Activated naive CD8-positive, alpha-beta T cell treated with anti-CD3 and anti-CD28 coated beads, Interleukin-2, amount 10 ng/mL, durations not matched to agents 7 days and 5 days (primary cell): ENCODE measurements at places on chromosomes 12 and 14.

- no peak for DNase-seq
These were observed 1.8 kb upstream of the AKT1 start for GRCh38 chr14:104797115-104798044.

DNA sequence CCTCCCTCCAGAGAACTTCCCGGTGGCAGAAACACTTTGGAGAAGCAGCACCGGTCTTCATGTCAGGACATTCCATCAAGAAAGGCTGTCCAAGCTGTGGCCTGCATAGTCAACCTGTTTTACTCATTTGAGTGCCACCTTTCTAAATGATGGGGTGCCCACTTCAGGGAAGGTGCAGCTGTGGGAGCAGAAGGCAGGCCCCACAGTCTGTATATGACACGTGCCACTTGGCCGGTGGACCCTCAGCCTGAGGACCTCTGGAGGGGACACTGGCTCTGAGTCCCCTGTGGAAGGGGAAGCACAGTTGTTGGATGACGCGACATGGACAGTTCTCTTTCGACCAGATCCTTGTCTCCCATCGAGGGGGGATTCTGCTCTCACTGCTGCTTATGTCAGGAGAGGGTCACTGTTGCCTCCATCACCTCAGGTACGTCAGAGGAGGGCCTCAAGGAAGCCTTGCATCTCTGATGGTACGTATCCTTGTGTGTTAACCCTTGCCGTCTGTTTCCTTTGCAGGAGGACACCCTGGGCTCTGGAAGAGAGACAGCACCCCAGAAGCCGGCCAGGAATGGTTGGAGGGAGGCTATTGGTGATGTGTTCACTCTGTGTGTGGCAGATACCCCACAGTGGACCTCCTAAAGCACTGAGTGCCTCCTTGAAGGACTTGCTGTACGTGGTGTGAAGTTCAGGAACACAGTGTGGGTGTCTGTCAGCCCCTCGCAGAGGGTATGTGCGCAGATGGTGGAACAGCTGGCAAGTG is 132.1 kb upstream of the RTL1 start:
- DNase-seq, result peak; percentile 9

DNA sequence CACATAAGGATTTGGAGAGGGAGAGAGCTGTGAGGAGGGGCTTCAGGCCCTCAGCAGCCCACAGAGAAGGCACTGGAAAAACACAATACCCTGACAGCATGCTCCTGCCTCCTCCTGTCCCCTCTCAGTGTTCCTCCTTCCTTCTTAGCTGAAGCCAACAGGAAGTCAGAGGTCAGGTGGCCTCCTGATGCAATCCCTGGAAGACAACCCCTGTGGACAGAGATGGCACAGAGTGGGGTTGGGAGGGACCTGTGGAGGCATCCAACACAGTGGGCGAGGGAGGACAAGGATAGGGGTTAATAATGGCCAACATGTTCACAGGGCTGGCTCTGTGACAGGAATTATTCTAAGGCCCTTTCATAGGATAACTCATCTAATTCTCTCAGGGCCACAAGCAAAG is 15.4 kb upstream of the IFI27L2 start:
- no peak for DNase-seq

DNA sequence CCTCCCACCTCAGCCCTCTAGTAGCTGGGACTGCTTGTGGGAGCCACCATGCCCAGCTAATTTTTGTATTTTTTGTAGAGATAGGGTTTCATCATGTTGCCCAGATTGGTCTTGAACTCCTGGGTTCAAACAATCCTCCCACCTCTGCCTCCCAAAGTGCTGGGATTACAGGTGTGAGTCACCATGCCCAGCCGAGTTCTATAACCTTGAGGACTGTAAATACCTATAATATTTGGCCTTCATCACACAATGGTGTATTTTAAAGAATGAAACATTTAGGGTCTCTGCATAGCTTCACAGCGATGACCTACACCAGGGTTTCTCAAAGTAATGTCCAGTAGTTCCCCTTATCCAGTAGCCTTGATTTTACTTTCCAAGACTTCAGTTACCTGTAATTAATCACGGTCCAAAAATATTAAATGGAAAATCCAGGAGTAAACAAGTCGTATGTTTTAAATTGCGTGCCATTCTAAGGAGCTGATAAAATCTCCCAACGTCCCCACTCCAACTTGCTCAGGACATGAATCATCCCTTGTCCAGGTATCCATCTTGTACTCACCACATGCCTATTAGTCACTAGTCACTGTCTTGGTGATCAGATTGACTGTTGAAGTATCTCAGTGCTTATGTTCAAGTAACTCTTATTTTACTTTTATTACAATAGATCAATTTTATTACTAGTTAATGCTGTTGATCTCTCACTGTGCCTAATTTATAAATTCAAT is 368.2 kb downstream of the BTG1 start:
- DNase-seq, result no peak

DNA sequence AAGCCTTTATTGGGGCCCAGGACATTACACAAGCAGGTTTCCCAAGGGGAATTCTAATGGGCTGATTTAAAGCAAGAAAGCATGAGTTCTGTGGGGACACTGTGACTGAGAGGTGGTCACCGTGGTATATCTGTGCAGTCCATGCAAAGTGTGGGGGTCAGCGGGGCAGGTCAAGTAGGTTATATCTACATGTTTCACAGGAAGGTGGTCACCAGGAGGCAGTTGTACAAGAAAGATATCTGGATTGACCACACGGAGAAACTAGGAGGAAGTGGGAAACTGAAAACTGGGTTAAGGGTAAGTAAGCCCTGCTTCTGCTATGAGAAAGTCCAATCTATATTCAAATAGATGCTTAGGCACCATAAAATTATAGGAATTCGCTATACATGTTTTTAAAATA is 77.8 kb upstream of the CNOT2 start:
- no peak for DNase-seq

GRCh38 chr12:24561882-24562770 is 386.8 kb downstream of the BCAT1 start:
- peak; percentile 35 for DNase-seq

DNA sequence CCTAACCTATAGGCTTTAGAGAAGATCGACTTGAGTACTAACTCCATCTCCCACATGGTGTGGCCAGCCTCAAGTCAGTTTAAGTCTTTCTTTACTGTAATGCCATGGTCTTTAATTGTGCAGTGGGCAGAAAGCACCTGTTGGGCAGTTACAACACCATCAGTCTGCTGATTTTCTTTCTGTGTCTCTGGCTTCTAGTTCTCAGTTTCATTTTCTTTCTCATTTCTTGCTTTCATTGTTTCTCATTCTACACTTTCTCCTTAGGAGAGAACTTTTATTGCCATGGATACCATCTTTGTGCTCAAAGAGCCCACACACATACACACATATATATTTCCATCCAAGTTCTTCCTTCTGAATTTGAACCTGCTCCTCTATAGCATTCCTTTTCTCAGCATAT is 96.1 kb upstream of the SLC16A7 start:
- no peak for DNase-seq

DNA sequence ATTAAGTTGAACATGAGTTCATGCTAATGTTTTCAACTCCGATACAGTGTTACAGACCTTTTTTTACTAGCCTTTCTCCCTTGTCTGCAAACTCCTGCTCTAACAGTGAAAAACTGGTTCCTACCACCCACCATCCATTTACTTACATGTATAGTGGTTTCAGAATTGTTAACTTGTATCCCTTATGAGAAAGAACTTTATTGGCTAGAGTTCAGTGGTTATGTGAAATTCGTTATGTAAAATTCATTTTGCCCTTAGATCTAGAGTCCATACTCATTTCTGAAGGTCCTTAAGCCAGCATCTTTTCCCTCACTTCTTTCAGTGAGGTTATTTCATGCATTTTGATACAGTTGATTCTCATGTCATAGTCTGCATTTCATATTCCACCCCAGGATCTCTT is 51.0 kb downstream of the PRKCH start:
- no peak for DNase-seq

DNA sequence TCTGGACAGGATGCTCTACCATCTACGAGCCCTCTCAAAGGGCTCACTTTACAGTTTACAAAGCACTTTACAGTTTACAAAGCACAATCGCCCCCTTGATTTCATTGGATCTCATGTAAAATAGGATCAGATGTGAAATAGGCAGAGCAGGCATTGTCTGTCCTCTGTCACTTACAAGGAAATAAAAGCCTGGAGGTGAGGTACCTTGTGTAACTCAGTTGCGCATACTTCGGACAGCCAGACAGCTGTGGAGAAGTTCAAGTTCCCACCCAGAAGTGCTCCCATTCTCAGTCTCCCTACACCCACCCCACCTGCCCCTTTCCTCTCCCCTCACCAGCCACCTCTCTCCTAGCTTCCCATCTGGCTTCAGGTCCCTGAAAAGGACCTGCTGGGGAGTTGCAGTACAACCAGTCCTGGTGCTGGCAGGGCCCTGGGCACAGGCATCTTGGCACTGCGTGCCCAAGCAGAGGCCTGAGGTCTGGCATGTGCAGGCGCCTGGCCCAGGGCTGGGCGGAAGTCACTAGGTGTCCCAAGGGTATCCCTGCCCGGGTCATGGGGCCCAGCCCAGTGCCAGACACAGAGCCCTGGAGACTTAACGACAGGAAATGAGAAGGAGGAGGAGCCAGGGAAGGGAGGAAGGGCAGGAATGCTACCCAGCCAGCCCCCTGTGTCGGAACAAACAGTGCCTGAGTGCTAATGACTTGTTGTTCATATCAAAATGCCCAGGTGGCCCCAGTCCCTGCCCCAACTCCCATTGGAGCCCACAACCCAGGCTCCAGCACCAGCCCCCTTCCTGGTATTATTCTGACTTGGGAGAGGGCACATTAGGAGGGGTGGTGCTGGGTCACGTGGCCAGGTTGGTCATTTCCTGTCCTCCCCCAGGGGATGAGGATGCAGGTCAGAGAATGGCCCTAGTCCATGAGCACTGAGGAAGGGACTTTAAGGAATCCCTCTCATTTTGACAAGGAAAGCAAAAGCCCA is 5.4 kb downstream of the RAPGEF3 start:
- DNase-seq, result no peak

- DNase-seq, result no peak
These were observed 256.9 kb downstream of the CACNA1C start for GRCh38 chr12:2309647-2310046.

- DNase-seq, result no peak
These were observed 42.5 kb downstream of the SPRING1 start for GRCh38 chr12:116695464-116695725.

DNA sequence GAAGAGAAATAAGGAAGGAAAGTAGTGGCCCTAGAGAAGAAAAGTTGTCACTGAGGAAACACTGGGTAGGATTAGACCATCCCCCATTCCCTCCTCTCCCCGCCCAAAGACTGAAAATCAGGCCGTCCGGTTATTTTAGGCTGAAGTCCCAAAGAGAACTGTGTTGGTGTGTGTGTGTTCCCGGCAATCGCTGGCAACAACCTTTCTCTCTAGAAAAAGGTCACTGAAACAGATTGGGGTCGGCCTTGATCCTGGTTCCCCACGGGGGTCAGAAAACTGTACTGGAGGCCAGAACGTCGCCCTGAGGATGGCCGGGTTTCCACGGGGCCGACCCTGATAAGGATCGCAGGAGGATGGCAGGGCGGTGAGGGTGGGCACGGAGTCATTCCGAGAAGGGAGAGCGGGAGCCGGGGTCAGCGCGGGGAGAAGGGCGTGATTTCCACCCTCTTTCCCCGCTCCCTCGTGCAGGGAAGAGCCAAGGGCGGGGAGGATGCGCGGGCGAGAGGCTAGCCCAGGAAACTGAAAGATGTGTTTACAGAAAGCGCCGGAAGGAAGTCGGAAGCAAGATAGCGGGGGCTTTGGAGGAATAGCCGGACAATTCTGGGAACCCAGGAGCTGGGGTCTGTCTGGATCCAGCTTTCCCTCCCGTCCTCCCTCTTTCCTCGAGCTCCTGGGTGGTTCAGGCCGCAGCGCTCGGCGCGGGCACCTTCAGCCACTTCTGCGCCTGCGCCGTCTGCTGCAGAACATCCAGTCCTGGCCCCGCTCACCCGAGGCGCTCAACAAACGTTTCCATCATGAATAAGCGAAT is 25.3 kb upstream of the SPTLC2 start:
- DNase-seq, result peak; percentile 77

DNA sequence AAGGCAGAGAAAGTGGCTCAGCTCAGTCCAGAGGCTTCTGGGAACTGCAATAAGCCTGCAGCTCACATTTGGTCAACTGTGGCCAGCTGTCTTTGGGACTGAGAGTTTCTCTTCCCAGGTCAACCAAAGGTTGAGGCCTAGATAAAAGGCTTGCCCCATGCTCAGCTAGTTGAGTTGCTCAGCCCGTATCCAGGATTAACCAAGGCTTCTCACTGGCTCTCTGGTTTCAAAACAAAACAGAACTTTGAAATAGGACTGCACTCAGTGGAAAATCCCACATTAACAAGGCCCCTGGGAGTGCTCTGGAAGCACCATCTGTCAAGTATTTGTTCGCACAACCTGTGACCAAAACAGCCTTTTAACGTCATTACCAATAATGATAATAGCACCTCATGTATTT is 40.3 kb upstream of the NUAK1 start:
- no peak for DNase-seq

- no peak for DNase-seq
These were observed 148.6 kb downstream of the CALM1 start for GRCh38 chr14:90545382-90545781.

DNA sequence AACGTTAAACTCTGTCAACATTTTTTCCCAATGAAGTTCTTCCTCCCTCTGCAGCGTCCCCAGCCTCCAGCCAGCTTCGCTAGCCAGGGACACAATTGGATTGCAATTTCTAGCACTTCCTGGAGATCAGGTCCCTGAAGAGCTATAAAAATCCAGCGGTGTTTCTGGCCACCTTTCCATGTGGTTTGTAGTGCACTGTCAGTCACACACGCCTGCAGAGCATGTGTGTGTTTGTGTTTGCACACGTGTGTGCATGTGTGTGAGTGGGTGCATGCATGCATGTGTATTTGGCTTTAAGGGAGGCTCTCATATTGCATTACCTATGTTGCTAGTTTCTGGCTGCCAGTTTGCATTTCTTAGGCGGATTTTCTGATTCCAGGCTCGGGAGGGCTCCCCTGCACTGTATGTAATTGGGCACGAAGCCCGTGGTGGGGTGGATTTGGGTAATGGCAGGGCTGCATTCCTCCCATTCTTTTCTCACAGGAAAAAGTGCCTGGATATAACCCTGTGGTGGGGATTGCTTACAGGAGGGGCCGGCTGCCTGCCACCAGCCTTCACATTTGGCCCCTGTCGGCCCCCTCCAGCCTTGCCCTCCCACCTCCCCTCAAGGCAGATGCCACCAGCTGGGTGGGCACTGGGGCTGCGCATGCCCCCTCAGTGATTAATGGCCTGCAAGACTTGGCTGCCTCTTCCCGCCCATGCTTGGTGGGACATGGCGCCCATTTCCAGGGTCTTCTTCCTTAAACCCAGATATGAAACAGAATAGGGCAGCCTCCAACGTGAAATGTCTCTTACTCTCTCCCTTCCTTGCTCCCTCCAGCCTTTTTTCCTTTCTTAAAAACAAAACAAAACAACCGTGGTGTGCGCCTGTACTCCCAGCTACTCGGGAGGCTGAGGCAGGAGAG is 74.0 kb downstream of the TSPAN9 start:
- DNase-seq, result no peak
